Right ventricle myocardium superior (tissue), 1 donor: ENCODE measurements at places on chromosomes 7 and 10.

DNA sequence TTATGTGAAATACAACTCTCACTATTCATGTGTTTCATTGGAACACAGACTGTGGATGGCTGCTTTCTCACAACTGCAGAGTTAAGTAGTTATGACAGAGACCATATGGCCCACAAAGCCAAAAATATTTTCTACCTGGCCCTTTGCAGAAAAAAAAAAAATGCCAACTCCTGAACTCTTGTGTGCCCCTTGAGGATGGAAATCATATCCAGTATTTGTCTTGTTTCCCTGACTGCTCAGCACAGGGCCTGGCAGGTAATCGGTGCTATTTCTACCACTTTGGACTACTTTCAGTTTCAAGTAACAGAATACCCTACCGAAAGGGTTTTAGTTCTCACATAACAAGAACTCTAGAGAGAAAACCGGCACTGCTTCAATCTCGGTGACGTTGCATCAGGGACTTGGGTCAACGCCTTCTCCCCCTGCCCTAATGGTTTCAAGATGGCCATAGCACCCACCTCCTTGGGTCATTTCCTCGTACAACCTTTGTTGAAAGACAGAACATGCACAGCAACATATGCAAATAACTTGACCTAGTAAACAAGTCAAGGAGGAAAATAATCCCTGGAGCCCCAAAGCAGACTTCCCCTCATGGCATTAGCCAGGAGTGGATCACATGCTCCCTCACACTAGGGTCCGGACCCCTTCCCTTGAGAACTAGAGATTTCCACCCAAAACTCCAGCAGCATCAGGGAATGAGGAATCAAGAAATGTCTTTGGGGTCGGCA lies 11.8 kb upstream of the GPNMB start:
- DNase-seq = no peak

GRCh38 chr7:122743211-122743610 lies 40.5 kb upstream of the RNF148 start:
- no peak for DNase-seq

GRCh38 chr10:16909271-16909767 lies 92.1 kb upstream of the RSU1 start:
- no peak for DNase-seq

- no peak for DNase-seq
Observed at GRCh38 chr7:7889791-7890568, 78.6 kb upstream of the GLCCI1 start.

- DNase-seq = no peak
Observed at GRCh38 chr10:100148353-100149211, 37.2 kb downstream of the ERLIN1 start.

GRCh38 chr10:34413756-34414587 lies 401.1 kb downstream of the PARD3 start:
- no peak for DNase-seq

GRCh38 chr7:28211006-28211405 lies 30.4 kb upstream of the JAZF1 start:
- DNase-seq = no peak

GRCh38 chr7:9983048-9983447 lies 990.6 kb upstream of the PHF14 start:
- DNase-seq = no peak

GRCh38 chr7:47931005-47932004 lies 17.0 kb downstream of the PKD1L1 start:
- DNase-seq = no peak

DNA sequence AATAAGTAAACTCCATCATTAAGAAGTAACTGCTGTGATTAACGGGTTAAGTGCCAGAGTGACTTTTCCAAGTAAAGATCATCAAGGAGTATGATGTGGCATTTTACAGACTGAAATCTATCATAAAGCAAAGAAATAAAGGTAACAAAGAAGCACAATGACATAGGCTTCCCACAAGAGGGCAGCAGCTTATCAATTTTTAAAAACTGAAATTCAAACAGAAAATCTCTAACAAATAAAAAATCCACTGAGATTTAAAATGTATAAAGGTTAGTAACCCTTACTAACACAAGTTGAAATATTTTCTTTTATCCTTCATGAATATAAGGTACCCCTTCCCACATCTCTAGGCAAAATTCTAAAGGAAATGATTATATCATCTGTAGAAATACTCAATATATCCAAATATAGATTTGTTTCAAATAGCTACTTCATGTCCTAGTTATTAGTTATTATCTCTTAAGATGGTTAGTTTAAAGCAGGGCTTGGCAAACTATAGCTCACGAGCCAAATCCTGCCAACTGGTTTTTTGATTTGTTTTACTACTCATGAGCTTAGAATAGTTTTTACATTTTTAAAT lies 29.2 kb downstream of the FAM3C start:
- DNase-seq = no peak

DNA sequence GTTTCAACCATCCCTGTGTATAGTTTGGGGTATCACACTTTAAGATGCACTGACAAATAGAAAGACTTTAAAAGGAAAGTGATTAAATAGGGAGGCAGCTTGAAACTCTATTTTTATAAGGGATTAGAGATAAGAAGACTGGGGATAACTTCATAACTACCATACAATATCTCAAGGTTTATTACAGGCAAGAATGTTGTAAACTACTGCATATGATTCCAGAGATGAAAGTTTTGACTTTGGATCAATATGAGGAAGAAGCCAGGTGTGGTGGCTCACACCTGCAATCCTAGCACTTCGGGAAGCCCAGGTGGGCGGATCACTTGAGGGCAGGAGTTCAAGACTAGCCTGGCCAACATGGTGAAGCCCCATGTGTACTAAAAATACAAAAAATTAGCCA lies 96.1 kb downstream of the DNAJC1 start:
- DNase-seq = no peak

DNA sequence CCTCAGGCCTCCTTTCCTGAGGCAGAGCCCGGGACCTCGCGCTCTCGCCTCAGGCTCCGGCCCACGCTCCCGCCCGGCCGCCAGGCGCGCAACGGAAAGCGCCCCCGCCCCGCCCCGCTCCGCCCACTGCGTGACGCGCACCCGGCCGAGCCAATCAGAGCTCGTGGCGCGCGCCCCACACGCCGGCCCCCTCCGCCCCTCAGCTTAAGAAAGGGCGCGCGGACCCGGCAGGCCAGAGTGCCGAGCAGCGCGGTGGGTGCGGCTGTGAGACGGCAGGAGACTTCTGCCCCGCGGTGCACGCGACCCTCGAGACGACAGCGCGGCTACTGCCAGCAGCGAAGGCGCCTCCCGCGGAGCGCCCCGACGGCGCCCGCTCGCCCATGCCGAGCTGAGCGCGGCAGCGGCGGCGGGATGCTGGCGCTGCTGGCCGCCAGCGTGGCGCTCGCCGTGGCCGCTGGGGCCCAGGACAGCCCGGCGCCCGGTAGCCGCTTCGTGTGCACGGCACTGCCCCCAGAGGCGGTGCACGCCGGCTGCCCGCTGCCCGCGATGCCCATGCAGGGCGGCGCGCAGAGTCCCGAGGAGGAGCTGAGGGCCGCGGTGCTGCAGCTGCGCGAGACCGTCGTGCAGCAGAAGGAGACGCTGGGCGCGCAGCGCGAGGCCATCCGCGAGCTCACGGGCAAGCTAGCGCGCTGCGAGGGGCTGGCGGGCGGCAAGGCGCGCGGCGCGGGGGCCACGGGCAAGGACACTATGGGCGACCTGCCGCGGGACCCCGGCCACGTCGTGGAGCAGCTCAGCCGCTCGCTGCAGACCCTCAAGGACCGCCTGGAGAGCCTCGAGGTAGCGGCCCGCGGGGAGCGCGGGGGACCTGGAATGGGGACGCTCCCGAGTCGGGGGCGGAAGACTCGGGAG lies at the start of gene NPTX2:
Gene NPTX2 (plus strand): TSS at position 235 of the 909 bp plus-strand sequence. CDS start 177 bp downstream, at position 412.
- DNase-seq = peak; percentile 72

DNA sequence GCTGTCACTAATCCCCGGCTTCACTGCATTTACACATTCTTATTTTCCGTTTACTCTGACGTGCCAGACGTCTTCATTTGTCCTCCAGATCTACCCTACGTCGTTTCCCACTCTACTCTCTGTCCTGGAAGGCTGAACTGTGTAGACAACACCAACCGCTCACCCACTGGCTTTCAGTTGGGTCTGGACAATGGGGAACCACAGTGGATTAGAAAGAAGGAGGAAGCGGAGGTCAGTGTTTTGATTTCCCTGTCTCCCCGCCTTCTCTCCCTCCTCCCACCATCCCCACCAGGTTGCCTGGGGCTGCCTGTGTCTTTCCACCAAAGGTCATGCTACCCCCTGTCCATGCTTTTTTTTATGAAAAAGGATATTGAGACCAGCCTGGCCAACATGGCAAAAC lies 14.0 kb upstream of the CTBP2 start:
- no peak for DNase-seq

- DNase-seq = no peak
Observed at GRCh38 chr10:98295907-98296306, 27.9 kb upstream of the LOXL4 start.

GRCh38 chr7:41579961-41580935 lies 122.6 kb downstream of the INHBA start:
- DNase-seq = no peak

- DNase-seq = peak; percentile 49
Observed at GRCh38 chr7:134750083-134751062, 29.1 kb upstream of the CALD1 start.

DNA sequence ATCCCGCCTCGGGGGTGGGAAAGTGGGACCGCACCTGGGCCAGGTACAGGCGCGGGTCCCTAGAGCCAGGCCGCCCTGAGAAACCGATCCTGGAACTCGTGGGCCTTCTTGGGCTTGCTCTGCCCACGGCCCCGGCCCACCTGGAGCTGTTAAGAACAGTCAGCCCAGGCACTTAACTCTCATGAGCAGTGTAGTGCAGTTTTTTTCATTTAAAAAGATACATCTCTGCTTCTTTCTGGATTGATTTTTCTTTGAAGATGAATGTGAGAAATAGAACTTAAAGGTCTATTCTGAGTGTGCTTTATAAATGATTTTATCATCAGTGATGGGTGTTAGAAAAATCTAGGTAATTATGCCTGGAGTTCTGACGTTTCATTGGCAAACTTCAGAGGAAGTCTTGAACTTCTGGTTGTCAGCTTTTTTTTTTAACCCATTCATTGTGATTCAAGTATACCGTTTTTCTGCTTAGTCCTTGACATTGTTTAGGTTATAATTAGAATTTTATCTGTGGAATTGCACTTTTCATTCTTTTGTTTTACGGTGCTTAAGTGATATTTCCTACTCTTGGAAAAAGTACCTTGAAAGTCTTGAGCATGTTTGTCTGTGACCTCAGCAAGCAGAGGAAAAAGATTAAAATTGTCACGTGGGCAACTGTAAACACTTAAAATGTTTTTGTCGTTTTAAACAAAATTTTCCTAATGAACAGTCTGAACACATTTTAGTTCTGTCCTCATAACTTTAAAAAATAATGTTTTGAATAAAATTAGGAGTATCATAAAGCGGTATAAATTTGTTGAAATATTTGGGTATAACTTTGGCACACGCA lies 906 bp downstream of the CDK1 start:
- no peak for DNase-seq

DNA sequence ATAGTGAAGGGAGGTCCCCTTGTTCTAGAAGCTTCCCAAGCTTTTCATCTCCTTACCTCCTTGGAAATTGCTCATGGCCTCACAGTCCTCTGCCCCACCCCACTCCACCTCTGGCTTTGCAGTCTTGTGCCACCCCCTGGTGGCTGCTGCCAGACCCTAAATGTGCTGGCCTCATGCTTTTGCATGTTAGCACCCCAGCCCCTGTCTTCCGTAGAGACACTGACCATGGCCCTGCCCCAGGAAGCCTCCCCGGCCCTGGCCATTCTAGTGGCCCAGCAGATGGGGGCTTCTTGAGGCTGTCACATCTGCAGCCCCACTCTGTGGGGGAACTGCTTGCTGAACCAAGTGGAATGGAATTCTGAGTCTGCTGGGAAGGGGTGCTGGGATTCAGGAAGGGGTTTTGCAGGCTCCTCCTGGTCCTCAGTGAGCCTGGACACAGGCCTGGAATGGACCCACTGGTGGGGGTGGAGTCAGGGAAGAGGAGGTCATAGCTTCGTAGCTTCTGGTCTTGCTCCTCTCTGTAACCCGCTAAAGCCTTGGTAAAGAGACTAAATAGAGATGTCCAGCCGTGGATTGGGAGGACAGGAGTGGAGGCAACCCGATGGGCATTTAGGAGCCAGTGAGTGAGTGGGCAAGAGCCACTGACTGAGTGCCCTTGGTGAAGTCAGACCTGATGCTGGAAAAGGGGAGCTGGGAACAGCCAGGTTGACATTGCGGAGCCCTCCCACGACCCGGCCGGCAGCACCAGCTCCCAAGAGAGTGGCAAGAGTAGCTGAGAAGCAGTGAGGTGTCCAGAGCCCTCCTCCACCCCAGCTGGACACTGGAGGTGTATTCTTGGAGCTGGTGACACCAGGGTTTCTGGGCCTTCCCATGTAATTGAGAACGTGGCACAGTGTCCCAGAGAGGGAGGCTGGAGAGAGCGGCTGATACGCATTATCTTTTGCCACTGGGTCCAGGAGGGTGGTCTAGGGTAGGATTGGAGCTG lies 20.9 kb downstream of the RAMP3 start:
- peak; percentile 30 for DNase-seq

DNA sequence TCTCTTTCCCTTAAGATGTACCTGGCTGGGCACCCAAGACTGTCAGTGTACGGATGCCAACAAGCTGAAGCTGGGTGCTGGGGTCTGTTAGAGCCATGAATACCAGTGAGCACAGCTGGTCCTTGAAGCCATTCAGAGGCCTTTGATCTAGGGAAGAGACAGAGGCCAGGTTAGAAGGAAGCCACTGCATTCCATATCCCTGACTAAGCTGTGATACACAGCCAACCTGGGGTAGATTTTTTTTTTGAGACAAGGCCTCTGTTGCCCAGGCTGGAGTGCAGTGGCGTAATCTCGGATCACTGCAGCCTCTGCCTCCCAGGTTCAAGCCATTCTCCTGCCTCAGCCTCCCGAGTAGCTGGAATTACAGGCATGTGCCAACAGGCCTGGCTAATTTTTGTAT lies 20.8 kb downstream of the ZDHHC16 start:
- DNase-seq = no peak

GRCh38 chr10:56269181-56269580 lies 91.9 kb downstream of the ZWINT start:
- DNase-seq = no peak

DNA sequence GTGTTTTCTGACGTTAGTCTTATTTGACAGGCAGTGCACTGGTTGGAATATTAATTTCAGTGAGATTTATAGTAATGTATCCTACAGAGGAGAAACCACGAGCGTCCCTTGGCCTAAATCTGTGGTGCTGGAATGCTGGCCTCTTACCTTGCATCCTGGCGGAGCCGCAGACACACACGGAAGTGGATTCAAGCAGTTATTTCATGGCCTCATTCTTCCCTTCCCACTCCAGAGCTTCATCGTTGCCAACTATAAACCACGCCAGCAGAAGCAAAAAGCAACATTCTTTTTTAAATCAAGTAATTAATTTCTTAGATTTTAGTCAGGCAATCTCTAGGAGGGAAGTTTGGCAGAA lies 13.1 kb downstream of the WIPI2 start:
- DNase-seq = no peak

- no peak for DNase-seq
Observed at GRCh38 chr10:127320176-127320575, 123.8 kb upstream of the INSYN2A start.

GRCh38 chr7:82210416-82211184 lies 233.0 kb downstream of the CACNA2D1 start:
- DNase-seq = no peak

GRCh38 chr7:121480566-121481335 lies 84.6 kb upstream of the FAM3C start:
- DNase-seq = no peak
